ENCODE measurements at places on chromosomes 12 and 14.

DNA sequence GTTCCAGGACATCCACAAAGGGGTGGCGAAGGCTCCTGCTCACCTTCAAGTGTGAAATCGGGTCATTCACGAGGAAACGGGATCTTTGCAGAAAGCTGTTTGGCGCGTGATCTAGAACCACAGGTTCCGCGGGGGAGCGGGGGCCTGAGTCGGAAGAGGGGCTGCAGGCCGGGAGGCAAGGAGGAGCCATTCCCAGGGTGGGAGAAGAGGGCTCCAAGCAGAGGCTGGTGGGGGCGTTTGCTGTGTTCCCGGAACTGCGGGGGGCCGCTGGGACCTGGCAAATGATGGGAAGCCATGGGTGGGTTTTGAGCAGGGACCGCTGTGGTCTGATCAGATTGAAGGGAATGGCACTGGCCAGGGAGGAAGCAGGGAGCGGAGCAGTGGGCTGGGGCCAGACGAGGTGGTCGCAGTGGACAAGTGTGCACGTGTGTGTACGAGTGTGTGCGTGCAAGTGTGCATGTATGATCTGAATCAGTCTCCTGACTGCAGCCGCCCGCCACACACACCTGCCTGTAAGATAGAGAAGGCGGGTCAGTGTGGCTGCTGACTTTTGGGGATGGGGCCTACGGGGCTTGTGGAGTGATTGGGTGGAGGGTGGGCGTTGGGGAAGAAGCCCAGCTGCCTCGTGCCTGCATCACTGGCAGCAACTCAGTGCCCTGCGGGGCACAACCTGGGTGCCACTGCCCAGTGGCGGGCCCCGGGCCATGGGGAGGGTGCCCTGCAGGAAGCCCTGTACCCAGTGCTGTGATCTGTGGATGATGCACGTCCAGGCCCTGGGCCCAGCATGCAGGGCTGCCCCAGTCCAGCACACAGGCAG, 141.9 kb downstream of the KIF26A start:
- no peak for DNase-seq

GRCh38 chr12:130873825-130874224, 2.0 kb downstream of the RAN start:
- no peak for DNase-seq

DNA sequence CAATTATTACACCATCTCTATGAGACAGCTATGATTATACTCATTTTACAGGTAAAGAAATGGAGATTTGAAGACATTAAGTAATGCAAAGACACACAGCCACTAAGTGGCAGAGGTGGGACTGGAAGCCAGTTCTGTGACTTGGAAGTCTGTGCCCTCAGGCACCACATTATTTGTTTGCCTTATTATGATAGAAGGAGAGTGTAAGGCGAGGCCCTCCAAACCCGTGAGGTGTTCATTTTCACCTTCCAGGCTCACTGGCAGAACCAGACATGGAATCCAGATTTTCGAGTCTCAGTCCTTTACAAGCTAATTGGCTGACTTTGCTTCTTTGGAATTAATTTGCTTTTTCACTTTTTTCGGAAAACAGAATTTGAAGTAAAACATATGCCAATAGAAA, 107.9 kb downstream of the CAND1 start:
- DNase-seq: no peak

DNA sequence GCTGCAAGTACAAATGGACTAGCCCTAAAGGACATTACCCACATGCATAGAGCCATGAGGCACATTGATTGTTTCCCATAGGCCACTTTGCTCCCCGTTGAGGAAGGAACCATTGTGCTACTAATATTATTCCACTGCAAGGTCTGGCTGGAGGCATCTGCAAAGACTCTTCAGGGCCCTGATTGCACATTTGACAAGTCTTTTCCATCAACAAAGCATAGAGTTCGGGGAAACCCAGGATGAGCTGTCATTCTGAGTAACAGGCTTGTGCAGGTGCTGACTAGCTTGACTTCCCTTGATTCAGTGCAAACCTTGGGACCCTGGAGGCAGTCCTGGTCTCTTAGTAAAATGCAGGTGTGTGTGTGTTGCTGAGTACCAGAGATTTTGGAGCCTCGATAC, 73.8 kb downstream of the SUSD6 start:
- no peak for DNase-seq

DNA sequence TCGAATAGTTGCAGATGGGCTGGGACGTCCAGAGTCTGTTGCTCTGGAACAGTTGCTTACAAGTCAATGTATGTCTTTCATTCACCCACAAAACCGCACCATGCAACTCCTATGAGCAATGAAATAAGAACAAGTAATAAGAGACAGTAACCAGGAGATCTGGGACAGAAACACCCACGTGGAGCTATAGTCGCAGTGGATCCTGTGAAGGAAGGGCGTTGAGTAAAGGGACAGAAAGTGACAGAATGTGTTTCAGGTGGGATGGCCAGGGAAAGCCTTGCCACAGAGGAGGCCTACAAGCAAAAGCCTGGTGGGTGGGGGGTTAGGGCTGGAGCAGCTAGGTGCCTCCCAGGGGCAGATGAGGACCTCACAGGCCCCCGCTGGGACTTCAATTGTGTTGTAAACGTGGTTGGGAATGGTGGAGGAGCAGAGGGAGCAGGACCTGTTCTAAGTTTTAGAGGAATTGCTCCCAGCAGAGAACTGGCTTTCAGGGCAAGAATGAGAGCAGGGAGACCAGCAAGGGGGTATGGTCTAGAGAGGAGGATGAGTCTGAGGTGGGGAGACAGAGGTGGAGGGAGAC, 86.7 kb upstream of the FZD10 start:
- DNase-seq: no peak

GRCh38 chr14:74959596-74960180, 4.3 kb upstream of the PGF start:
- DNase-seq: no peak

DNA sequence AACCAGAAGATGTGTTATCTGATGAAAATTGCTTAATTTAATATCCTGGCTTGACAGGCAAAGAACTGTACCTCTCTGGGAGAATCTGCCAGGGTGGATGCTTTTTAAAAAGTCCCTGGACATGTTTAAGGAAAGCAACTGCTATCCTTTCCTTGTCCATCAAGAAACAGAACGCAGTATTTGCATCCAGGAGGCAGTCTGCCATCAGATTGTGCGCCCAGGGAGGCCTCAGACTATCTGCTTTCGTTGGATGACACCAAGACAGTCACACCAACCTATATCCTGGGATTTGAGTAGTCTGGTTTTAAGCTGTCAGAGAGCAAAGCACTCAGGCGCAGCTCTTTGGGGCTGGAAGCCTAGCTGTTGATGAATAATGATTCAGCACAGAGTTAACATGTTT, 121.9 kb downstream of the TBX5 start:
- no peak for DNase-seq

- DNase-seq: no peak
These were observed 104.2 kb downstream of the ST8SIA1 start for GRCh38 chr12:22230280-22230794.

GRCh38 chr12:115323223-115323905, 639.4 kb upstream of the TBX3 start:
- DNase-seq: no peak

GRCh38 chr14:68088451-68088854, 268.9 kb downstream of the RAD51B start:
- no peak for DNase-seq

DNA sequence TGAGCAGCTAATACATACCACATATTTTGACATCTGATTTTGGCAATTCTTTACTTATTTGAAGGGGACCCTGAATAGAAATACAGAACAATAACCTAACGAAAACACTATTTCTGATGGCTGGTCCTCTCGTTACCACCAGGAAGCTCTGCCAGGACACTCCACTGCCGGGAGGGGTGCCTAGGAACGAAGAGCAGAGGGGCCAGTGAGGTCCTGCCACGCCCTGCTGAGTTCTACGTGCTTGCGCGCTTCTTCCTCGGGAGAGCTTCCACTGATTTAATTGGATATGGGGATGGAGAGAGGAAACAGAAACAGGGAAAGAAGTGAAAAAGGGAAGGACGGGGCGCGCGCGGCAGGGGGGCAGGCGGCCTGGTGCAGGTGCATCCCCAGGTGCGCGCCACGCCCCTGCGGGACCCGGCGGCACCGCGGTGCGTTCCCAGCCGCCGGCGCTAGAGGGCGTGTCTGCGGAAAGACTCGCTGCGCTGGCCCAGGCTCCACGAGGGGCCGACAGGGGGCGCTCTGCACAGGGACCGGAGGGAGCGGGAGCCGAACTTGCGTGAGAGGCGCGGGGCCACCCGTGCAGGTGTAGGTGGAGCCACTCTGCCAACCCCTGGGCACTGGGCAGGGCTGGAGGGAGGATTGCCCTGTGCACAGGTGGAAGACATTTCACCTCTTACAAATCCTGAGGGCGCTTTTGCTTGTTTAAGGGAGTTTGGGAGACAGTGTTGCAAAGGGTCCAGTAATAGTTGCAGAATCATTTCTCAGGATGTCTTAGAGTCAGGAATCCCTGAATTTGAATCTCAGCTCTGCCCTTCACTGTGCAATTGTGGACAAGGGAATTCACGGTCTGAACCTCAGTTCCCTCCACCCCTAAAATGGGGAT, 986.3 kb upstream of the TMEM132C start:
- peak; percentile 5 for DNase-seq

DNA sequence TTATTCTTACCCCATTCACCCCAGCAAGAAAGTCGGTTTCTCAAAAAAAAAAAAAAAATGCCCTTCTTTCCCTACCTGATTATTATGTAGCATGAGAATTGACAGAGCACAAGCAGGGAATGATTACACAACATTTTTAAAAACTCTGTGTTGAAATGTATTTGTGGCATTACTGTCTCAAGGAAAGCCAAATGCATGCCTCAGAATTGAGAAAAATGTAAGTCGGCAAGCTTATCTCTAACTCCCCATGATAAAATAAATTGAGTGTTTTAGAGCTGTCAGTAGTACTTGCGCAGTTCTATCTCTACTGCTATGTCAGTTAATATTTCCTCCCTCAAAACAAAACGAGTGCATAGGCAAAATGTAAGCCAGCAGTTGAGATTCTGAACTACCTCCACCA, 25.7 kb downstream of the ANO4 start:
- DNase-seq: no peak

DNA sequence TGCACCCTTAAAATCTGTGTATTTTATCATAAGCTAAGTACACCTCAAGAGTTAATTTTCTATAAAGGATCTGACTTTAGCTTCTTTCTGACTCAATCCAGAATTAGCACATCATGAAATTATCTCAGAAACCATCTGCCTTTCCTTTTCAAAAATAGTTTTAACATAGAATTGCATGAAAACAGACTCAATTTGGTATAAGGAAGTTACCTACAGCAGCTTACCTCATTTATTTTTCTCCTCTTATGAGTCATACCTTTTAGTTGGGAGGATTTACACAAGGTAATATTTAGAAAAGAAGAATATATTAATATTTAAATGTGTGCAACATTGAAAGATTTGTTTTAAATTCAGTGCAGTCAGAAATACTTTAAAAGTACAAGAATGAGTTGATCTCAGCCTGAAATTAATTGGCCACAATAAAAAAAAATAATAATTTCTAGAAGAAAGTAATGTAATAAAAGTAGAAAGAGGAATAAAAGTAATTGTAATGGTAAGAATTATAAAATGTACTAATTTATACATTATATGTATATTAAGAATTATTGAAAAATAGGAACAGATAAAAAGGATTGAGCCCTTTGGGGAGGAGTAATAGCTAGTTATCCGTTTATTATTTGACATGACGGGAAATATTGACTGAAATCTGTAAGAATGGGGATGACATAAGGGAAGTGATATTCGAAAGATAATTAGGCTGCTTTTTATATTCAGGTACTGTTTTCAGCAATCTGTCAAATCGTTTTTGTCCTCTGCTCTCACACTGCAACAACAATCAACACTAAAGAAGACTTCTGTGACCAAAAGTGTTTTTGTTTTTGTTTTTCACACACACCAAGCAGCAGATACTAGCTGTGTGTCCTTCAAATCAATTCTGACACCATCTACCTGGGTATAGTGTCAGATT, 20.5 kb downstream of the ADAM21 start:
- DNase-seq: no peak

DNA sequence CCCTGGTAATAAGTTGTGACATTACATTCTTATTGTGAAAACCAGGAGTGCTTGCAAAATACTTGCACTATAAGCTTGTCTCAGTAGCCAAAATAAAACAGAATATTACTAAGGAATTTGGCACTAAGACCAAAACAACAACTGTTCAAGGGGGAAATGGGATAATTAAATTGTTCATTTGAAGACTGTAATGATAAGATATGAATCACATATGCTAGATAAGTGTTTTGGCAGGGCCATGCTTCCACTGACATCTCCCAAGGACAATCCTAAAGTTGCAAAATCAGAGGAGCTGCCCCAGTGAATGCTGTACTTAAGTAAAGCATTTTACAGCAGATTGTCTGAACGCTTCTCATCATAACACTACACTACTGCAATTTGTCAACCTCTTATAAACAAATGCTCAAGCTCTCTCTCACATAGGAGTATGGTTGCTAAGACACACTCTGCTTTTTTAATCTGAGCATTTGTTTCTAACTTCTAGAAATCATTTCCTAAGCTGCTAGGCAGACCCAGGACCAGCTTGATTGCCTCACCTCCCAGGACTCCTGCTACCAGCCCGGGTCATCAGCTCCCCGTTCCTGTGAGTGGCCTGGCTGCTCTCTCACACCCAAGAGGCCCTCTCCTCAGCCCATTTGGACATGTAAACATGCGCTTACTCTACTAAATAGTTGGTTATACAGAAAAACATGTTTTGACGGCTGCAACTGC, 191.5 kb downstream of the PAX9 start:
- no peak for DNase-seq

- DNase-seq: no peak
These were observed 10.1 kb upstream of the JDP2 start for GRCh38 chr14:75417674-75418073.

GRCh38 chr12:99977550-99977949, 7.2 kb downstream of the ANKS1B start:
- DNase-seq: no peak

GRCh38 chr12:39975374-39975918, 130.4 kb downstream of the SLC2A13 start:
- DNase-seq: no peak

- no peak for DNase-seq
These were observed 377.8 kb upstream of the TMEM132C start for GRCh38 chr12:127888943-127889719.

- DNase-seq: no peak
These were observed 99.2 kb downstream of the SLC41A2 start for GRCh38 chr12:104858611-104859543.

- no peak for DNase-seq
These were observed 362.9 kb downstream of the EMP1 start for GRCh38 chr12:13559318-13559978.

- no peak for DNase-seq
These were observed 183.4 kb downstream of the TTC7B start for GRCh38 chr14:90632871-90633270.

DNA sequence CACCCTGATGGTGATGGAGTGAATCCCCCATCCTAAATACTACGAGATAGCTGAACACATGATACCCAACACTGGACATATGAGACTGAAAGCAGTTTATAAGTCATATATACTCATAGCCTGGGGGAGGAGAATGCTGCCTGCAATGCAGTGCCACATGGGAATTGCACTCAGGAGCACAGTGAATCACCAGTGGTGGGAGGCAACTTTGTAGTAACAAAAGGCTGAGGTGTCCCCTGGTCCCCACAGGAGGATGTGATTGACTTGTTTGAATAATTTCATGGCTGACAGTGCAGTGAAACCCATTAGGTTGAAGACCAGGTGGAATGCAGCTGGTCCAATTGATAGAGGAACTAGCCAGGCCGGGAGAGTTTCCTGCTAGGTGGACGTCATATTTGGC, 20.2 kb downstream of the CCDC38 start:
- no peak for DNase-seq
